ENCODE measurements at places on chromosomes 6 and 20.

DNA sequence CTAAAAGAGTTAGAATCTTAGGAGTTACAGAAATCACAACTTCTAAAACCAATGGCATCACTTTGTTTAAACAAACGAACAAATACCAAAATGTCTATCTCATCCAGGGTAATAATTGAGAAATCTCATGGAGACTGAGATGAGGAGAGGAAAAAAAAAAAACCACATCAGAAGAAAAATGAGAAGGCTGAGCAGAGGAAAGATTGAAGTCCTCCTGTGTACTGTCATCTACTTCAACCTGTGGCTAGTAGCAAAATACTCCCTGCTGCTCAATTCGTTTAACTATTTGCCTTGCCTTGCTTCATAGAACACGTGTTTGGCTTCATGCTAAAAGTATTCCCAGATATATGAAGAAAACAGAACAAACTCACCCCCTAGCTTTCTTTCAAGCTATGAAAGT is 143.7 kb downstream of the PDE10A start:
- no peak for DNase-seq

DNA sequence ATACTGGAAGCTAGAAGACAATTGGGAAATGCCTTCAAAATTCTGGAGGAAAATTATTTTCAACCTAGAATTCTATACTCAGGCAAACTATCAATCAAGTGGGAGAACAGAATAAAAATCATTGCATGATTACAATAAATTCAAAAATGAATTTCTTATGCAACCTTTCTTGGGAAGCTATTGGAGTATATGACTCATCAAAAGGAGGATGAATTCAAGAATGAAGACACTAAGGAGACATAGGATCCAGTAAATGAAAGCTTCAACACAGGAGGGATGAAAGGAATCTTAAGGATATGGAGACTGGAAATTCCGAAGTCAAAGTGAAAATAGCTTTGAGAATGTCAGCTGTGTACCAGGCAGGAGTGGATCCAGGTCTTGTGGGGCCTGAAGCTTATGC is 12.6 kb upstream of the UBR2 start:
- no peak for DNase-seq

- DNase-seq: no peak
Measured at GRCh38 chr6:94956910-94957309, 620.4 kb upstream of the MANEA start.

GRCh38 chr20:54356801-54357200 is 118.6 kb upstream of the DOK5 start:
- no peak for DNase-seq

DNA sequence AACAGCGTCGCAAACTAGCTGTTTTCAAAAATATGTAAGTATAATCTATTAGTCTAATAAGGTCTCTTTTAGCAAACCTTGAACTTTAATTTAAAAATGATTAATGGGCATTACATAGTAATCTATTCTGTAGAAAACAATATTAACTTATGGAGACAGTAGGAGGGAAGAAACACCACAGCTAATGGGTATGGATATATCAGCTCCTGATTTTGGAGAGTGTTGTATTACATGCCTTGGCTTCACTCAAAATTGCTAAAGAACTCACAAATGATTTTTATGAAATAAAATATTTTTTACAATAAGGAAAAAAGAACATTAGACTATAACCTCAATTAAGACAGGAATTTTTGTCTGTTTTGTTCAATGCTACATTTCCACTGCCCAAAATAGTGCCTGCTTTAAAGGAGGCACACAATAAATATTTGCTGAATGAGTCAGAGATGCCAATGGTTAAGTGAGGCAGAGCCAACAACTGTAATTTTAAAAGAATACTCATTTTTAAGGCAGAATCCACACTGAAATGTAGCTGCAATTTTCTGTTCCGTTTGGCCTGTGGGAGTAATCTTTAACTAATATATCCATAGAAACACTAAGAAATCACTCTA is 15.7 kb downstream of the ATG5 start:
- DNase-seq: no peak

DNA sequence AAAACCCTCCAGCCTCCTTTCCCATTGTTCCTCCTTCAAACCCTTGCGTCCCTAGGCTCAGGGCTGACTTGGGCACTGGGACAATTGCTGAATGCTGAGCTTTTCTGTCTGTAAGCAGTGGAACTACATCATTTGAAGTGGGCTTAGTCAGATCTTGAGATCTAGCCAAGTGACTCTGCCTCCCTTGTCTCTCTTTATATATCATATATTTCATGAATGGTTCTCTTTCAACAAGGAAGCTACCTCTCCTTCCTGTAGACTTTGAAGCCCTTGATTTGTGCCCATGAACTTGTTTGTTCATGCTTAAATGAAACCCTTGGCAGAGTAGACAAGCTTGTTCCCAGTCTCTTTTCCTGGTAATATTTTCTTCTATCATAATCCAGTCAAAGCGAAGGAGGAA is 60.0 kb upstream of the KIF13A start:
- DNase-seq: peak; percentile 31

DNA sequence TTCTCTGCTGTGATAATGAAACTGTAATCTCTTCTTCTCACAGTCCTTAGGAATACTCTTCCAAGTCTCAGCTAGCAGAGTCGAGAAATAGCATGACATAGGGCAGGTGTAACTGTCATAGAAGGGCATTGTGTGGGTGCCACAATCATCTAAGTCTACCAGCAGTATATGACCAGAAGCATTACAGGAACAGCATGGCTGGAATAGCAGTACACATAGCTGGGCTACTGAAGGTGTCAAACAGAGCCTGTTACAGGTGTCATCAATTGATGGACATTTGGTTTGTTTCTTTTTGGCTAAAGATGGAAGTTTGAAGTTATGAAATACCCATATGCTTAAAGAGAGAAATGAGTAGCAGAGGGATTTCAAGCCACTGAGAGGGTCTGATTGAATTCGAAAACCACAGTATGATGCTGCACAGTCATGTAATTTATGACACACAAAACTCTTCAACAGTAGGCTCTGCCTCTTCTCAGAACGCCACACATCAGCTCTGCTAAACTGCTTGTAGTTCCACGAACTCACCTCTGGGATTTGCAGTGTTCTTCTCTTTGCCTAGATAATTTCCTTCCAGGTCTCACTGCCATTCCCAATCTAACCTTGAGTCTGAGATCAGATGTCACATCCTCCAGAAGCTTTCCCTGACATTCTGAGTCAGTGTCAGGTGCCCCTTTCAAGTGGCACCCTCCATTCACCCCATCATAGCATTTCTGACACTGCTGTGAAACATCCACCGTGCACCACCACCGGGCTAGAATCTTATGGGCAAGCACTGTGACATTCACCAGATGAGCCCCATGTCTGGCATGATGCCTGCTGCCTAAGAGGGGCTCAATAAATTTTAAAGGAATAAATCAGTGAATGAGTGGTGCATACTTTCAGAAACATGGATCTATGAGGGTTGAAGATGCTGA is 151.0 kb downstream of the ADAT2 start:
- no peak for DNase-seq

- DNase-seq: no peak
Measured at GRCh38 chr6:30172681-30173080, 9.3 kb downstream of the TRIM15 start.

DNA sequence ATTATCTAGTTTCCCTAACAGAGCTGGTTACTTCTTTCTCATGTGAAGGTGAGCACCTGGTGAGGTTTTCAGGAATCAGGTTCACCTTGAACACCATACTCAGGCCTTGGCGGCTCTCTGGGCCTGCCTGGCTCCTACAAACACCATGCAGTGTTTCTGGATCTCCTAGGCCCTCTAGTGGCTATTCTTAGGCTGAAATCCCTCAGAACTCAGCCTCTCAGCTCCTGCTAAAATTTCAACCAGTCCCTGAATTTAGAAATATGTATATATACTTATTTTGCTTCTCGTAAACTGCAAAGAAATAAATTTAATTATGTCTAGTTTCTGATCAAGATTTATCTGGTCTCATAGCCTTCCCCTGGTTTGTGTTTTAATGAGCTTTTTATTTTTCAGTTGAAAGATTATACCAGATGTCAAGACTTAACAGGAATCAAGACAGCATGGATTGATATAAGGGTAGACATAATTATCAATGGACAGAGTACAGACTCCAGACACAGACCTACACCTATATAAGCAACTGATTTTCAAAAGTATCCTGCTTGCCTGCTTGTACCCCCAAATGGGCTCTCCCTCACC is 55.9 kb downstream of the ANKEF1 start:
- DNase-seq: no peak

- DNase-seq: no peak
Measured at GRCh38 chr6:130780122-130780521, 47.1 kb upstream of the SMLR1 start.

DNA sequence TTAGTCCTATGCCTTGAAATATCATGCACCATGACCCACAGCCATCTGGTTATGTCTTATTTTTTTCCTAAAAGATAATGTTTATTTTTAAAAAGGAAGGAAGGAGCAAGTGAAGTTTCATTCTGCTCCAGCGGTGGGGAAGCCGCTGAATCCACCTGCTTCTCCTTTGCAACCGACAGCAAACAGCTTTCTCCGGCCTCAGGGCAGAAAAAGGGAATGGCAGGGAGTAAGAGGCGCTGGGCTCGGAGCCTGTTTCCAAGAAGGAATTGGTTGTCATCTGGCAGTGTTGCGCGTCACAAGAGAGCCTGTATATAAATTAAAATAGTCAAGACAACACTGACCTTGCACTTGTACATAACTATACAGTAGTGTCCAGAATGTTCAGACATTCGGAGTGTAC is 14.2 kb downstream of the GFRA4 start:
- DNase-seq: no peak

DNA sequence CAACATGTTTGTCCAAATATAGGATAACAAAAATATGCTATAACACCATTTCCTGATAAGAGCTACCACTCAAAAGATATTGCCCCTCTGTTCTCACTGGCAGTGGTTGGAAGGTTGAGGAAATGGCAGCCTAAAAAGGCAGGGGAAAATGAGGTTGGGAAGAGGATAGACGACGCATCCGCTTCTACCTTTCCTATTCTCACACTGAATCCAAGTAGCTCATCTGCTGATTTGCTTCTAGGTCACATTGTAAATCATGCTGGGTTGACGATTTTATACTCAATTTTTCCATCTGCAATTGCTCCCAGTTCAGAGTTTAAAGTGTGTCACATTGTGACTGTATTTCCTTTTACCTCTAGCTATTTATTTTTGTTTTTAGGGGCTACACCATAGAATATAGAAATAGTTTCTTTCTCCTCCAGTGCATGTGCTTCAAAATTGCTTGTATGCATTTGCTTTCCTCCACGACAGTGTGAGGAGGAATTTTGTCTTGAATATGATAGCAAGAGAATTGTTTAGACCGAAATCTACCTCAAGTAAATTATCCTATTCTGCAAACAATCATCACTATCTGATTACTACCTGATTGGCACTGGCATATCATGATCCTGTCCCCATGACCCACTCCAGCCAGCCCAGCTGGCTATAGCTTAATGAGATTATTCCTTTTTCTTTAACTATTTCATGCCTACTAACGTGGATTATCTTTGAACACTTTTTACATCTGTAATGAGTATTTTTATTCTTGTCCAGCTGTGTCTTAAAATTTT is 179.6 kb upstream of the RAB32 start:
- no peak for DNase-seq

DNA sequence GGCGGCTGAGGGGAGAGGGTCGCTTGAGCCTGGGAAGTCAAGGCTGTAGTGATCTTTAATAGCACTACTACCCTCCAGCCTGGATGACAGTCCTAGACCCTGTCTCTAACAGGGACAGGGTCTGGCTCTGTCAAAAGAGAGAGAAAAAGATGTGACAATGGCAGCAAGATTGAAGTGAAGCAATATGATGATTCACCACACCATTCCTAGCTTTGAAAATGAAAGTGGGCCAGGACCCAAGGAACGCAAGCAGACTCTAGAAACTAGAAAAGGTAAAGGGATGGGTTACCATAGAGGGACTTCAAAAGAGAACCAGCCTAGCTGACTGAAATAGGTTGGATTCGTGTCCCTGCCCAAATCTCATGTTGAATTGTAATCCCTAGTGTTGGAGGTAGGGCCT is 426.9 kb downstream of the HTR1B start:
- no peak for DNase-seq
